ENCODE measurements at places on chromosomes 13 and 19. TPM values are rescaled to one million over a fixed set of nuclear protein-coding genes. Genes with fewer than 3 reads are reported as not detected.

Gene CERS1
- total RNA-seq, result not detected

Gene NDUFA11
- 243 TPM for total RNA-seq

Gene ZNF682
- not detected for total RNA-seq

Gene CDC42EP5
- 3.0 TPM for total RNA-seq

Gene S1PR4
- total RNA-seq, result 0.39 TPM

GRCh38 chr19:54517483-54517882 lies 14.9 kb downstream of the LAIR2 start:
- DNase-seq, result peak; percentile 77

DNA sequence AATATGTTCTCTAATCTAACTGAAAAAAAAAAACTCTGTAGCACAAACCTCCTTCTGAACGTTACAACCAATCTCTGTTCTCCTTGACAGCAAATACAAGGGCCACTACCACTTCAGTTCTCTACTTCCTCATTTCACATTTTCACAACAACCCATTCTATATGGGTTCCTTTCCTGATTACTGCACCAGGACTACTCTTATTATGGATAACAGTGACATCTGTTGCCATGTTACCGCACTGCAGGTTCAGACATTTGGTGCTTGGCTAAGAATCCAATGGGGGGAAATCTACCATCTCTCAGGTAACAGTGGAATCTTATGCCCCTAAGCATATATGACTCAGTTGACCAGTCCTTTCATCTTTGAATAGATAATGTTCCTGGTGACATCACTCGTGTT lies 11.6 kb upstream of the FPR3 start:
- DNase-seq, result peak; percentile 60

DNA sequence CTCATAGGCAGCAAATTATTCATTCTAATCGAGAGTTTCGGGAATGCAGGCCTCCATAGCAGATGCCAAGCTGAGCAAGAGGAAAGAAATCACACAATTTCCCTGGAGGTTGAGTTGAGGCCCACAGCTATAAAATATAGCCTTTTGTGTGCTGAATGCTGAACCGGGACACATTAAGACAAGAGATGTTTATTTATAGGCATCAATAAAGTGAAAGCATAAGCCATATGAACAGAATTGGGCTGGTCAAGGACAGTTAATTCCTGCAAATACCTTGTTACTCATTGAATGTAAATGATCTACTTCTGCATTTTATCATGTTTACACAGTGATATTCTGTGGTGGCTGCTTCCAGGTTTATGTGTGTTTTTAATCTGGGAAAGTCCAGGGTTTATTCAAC lies 461.7 kb downstream of the KLF12 start:
- no peak for DNase-seq

GRCh38 chr13:48410199-48410598 lies 2.7 kb downstream of the LPAR6 start:
- DNase-seq, result peak; percentile 7

DNA sequence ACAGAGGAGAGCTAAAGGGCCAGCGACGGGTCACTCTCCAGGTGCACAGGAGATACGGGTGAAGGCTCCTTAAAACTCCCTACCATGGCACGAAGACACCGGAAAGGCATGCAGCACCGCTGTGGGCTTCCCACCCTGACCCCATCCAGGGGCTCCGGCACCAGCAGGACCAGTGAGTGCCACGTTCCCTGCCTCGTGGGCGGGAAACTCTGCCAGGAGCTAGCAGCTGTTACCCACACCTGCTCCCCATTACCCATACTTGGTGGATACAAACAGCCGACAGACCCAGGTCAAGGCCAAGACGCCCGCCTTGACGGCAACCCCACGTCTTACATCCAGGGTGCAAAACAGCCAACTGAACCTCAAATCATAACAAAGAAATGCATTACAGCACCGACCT lies 56.7 kb downstream of the GNG7 start:
- no peak for DNase-seq

DNA sequence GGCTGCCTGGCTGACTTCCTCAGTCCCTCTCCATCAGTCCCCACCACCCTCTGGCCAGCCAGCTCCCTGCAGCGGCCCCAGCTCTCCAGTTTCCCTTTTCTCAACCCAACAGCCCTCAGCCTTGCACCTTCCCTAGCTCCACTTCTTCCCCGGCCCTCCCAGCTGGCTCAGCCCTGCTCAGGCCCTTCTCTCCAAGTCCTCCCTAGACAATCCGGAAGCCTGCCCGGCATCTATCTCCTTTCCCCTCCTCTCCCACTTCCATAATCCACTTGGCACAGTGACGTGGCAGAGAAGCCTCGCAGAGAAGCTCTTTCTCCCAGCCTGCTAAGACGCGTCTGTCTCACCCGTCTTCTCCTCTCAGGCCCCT lies 1.1 kb downstream of the UBXN6 start:
- DNase-seq, result peak; percentile 42

DNA sequence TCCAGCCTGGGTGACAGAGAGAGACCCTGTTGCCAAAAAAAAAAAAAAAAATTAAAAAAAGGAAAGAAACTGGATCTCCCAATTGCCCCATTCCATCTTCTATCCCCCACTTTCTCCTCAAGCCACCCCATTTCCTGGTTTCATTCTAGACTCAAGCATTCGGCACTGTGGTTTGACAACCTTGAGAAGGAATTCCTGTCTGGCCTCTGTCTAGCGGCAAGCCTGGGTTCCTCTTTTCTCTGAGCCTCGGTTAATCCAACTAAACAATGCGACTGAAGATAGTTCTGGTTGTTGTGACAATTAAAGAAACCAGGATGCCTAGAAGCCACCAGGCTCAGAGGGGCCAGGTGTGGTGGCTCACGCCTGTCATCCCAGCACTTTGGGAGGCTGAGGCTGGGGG lies 3.3 kb upstream of the C3 start:
- DNase-seq, result peak; percentile 15

DNA sequence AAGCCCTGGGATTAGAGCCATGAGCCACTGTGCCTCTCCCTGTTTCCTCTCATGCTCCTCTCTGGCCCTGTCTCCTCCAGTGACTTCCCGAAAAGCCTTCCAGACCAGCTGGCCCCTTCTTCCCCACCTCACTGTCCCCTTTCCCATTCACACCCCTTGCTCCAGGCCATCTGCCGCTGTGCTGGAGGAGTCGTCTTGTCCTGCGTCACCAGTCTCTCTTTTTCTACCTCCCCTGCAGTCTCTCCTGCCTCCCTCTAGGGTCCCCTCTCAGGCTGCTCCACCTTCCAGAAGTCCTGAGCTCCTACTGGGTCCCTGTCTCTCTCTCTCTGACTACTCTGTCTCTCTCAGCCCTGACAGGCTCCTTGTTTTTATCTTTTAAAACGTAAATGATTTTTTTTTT lies 5.3 kb upstream of the FFAR1 start:
- DNase-seq, result no peak

DNA sequence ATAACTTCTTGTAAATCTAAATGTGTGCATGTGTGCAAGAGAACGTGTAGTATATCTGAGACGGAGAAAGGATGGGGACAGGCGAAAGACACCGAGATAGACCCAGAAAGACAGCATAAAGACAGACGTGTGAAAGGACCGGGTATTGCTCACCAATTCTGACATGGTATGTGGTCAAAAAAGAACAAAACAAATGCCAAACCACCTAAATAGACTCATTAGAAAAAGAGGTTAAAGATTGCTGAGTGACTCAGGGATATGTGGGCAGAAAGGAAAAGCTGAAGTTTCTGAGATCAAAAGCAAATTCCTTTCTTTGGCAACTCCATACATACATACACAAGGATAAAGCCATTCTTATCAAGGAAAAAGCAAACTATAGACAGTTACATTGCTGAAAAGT lies 179.7 kb upstream of the TSC22D1 start:
- peak; percentile 39 for DNase-seq
